ENCODE measurements at places on chromosomes 7 and 10.

DNA sequence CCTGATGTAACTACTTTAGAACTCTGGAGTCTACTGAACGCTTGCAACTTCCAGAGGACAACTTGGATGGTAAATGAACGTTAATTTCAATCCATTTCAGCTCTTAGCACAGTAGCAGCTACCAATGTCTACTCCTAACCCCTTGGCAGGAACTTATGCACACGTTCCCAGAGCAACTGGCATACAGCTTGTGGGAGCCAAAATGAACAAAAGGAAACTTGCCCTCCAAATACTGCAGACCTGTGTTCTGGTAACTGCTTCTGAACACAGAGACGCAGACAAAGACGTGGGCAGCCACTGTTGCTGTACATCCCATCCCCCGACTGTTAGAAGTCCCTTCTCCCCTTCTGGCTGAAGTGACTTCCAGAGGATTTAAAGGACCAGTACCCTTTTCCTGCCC lies 61.3 kb downstream of the XPNPEP1 start:
- no peak for DNase-seq

GRCh38 chr10:83734278-83734677 lies 405.0 kb upstream of the GHITM start:
- no peak for DNase-seq

DNA sequence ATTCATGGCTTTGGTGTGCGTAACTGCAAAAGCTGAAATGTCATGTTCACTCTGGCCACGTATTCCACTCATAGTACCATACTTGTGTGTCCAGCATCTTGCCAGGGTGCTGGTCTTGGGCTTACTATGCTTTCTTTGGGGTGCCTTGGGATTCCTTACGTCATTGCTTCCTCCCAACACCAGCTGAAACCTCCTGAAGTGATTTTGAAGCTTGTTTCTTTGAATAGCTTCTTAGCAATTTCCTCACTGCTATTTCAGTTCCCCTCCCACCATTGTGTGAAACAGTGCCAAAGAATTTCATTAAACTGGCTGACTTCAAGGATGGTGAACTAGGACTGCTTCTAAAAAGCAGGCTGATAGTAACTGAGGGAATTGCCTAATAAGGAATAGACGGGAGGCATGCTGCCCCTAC lies 36.9 kb downstream of the ENTPD1 start:
- DNase-seq = no peak

DNA sequence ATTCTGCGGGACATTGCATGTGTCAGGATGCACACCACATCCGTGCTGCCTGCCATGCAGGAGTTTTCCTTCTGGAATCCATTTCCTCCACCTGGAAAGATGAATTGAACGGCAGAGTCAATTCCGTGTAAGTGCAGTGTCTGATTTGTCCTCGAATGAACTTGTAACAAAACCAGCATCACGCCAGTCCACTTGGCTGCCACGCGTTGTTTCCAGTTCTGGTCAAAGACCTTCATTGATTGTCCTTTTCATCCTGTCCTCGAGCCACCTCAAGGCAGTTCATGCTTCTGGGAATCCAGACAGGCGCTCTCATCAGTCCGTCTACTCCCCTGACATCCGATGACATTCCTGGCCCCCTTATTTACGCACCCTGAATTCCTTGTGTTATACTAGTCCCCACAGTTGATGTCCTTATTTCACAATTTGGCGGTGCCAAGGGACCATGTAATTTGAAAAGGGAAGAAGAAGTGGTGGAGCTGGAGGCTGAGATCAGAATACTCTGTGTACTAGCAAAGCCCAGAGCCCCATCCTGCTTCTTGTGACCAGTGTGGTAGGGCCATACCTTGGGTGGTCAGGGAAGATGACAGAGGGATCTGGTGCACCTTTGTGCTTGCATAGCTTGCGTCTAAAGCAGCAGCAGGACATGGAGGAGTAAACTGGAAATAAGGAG lies 502.2 kb downstream of the PLXNA4 start:
- no peak for DNase-seq

DNA sequence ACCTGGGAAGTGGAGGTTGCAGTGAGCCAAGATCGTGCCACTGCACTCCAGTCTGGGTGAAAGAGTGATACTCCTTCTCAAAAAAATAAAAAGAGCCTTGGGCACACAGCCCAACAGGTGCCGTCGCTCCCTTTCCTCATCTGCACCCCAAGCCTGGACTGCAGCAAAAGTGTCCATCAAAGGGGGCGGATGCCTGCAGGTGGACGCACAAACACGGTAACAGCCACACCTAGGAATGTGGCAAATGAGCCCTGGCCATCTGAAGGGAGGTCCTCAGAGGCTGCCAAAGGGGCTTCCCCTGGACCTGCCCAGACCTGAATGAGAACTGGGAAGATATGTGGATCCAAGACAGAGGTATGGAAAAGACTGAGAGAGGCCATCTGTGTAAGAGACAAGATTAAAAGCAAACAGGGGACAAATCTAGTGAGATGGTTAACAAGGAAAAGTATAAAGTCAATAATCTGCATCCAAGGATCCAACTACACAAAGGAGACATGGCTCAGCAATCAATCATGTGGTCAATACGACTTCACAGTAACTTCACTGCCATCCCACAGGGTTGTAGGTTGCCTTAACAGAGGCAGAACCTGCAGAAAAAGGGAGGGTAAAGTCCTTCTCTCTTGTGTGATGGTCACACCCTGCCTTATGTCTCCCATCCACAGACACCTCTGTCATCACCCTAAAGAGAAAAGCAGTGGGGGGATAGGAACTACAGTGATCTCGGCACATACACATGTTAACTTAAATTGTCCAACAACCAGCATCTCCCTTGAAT lies 25.4 kb downstream of the DRGX start:
- DNase-seq = no peak

DNA sequence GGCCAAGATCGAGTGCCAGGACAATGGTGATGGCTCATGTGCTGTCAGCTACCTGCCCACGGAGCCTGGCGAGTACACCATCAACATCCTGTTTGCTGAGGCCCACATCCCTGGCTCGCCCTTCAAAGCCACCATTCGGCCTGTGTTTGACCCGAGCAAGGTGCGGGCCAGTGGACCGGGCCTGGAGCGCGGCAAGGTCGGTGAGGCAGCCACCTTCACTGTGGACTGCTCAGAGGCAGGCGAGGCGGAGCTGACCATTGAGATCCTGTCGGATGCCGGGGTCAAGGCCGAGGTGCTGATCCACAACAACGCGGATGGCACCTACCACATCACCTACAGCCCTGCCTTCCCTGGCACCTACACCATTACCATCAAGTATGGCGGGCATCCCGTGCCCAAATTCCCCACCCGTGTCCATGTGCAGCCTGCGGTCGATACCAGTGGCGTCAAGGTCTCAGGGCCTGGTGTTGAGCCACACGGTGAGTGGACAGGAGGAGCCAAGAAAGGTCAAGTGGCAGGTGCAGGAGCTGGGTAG lies 14.6 kb downstream of the FLNC start:
- DNase-seq = no peak

DNA sequence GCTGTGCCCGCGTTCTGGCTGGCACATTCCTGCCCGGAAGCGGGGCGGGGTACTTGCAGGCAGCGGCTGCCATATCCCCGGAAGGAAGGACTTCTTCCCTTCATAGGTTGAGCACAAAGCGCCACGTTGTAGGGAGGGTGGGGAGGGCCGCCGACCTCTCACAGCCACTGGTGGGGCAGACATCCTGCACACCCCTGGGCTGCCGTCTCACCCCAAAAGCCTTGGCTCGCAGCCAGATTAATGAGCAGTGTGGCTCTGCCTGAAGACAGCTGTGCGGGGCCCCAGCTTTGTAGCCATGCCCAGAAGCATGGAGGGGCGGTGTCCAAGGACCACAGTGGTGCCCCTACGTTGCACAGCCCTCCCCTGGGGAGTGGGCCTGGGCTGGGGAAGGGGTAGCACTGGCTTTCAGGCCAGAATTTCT lies 54.3 kb upstream of the DPYSL4 start:
- DNase-seq = no peak

GRCh38 chr7:98733036-98733435 lies 116.0 kb downstream of the NPTX2 start:
- peak; percentile 69 for DNase-seq

- DNase-seq = no peak
These were observed at the start of gene TMEM176B for GRCh38 chr7:150799741-150800580. Gene TMEM176B (minus strand): TSS chr7:150800364. CDS start chr7:150796569, 3,795 bp downstream.

GRCh38 chr7:42180806-42181205 lies 56.2 kb downstream of the GLI3 start:
- no peak for DNase-seq

DNA sequence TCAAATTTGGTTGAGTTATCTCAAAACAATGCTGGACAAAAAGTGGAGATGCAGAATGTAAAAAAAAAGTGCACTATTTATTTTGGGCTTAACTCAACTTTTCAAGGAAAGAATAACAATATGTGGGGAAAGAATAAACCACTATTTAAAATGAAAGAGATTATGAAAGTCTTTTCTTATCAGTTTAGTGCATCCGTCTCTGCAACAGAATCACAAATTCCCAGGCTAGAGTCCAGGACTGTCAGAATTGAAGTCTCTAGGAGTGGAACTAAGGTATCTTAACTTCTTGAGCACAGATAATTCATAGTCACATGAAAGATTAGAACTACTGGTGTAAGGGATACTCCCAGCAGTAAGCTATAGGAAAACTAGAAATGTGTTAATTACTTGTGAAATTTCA lies 1200.3 kb upstream of the LRRN3 start:
- DNase-seq = no peak

- no peak for DNase-seq
These were observed 81.8 kb downstream of the PLXNA4 start for GRCh38 chr7:132494474-132494873.

DNA sequence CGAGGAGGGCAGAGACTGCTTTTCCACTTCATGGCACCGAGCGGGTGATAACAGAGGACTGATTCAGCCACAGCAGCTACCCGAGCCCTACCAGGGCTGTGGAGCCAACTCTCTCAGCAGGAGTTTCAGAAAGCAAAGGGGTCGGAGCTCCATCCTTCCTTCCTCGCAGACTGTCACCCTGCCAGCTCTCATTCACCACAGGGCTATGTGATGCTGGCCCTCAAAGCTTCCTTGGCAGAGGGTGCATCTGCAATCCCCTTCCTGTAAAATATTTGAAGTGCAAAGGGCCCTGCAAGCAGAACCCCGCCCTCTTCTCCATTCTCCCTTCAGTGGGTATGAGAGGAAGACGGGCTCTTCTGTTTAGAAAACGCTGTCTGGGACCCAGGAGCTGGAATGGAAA lies 105.3 kb upstream of the LYZL2 start:
- no peak for DNase-seq

DNA sequence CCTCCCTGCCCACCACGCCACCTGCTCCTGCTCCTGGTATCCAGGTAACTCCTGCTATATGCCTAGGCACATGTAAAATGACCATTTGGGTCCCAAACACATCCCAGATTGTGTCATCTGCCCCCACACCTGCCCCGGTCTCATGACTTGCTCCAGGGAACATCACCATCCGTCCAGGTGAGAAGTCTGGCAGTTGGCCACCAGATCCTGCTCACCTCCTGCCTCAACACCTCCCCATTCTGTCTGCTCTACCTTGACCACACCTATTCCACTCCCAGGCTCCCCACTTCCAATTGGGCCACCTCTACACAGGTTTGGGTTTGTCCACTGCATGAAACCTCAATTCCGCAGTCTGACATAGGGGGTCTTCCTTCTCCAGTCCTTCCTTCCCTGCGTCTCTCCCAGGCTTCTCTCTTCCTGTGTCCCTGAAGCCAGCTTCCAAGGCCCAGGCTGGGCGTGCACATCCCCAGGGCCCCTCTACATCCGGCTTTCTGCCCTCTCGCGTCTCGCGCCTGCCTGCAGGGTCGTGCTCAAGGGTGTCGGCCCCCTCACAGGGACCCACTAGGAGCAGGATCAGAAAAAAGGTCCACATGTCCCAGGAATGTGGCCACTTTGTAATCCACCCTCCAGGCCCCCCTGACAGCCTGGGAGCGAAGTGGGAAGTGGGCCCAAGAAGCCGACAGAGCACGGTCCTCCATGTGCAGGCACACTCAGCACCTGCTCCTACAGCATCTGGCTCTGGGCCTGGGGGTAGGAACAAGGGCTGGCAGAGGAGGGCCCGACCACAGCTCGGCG lies 49.3 kb upstream of the DAGLB start:
- no peak for DNase-seq

GRCh38 chr7:14071045-14071444 lies 81.6 kb upstream of the ETV1 start:
- DNase-seq = no peak

DNA sequence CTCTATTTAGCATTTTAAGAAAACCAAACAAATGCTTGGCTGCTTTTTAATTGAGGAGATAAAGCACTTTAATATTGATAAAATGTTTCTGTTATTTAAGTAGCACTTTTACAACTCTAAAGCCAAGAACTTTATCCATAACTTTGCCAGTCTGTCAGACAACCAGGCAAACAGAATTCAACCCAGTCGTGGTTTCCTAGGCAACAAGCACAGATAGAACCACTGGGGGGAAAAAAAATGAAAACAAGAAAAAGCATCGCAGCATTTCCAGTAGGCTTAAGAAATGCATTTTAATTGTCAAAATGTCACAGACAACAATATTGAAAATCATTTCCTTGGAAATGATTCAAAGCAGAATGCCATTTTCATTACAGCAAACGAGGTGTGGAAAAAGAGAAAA lies 323.4 kb downstream of the PARD3 start:
- DNase-seq = no peak

DNA sequence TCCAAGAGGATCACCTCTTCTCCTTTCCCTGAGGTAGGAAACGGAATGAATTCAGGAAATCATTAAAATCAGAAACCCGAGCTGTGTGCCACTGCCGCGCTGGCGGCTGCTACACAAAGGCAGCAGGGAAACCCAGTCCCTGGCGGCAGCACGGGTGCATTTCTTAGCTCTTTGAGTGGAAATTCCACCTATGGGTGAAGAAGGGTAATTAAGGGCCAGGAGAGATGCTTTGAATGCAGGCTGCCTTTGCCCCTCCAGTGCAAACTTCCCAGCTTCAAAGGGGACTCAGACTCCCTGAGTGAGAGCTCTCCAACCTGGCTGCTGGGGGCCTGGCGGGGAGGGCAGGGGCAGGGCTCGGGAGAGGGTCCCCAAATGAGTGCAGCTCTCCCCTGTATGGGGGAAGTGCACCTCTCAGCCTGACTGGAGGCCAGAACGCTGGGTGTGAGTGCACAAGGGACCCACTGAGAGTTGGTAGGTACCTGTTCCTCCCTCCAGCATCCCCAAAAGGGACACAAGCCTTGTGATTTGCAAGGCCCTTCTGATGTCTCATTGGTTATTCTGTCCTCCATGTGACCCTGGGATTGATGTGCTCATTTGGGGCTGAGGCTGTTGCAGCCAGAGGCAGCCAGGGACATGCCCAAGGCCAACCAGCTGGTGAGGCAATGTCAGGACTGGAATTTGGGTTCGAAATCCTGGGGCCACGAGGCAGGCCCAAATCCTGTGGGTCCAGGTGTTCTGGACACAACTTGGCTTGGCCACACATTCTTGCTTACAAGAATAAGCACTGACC lies 16.3 kb upstream of the ZMIZ1 start:
- peak; percentile 58 for DNase-seq

- DNase-seq = no peak
These were observed 9.9 kb upstream of the ARHGAP22 start for GRCh38 chr10:48614481-48615390.

DNA sequence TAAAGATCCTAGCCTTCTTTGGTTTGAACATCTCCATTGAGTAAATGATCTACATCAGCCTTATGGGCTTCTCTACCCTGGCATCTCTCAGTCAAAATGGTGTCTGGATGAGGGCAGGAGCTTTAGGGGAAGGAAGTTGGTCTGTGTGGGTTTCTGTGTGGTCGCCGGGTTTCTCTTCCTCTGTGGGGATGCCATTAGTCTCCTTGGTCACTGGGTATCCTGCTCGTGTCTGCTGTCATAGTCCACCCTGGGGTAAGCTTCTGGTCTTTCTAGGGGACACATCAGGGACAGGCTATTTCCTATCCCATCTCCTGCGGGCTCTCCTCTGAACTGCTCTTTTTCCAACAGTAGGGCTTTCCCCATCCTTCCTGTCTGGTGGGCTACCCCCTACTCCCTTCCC lies 150.3 kb upstream of the NPY start:
- no peak for DNase-seq

- DNase-seq = no peak
These were observed 279.4 kb upstream of the CACNA2D1 start for GRCh38 chr7:82722946-82723345.
